Thoracic aorta (tissue), 2 donors: ENCODE measurements at places on chromosomes 2 and 18.
A peak's percentile ranks its signal among the peaks of the same experiment; 100 is the strongest.

DNA sequence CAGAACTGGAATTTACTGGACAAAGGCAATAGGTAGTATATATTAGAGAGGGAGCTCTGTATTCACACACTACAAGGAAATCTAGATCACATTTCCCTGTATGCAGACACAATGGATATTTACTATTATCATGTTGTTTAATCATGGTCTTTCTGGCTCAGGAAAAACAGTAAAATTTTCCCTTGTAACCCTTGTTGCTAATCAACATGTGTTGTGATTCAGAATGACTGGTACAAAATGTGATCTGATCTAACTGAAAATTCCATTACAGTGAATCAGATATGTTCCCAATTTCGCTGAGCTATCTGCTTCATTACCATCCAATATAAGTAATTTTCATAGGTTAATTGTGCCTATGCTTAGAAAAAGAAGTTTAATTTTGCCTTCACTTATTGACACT is 1109.7 kb downstream of the LRP1B start:
- no peak for DNase-seq

DNA sequence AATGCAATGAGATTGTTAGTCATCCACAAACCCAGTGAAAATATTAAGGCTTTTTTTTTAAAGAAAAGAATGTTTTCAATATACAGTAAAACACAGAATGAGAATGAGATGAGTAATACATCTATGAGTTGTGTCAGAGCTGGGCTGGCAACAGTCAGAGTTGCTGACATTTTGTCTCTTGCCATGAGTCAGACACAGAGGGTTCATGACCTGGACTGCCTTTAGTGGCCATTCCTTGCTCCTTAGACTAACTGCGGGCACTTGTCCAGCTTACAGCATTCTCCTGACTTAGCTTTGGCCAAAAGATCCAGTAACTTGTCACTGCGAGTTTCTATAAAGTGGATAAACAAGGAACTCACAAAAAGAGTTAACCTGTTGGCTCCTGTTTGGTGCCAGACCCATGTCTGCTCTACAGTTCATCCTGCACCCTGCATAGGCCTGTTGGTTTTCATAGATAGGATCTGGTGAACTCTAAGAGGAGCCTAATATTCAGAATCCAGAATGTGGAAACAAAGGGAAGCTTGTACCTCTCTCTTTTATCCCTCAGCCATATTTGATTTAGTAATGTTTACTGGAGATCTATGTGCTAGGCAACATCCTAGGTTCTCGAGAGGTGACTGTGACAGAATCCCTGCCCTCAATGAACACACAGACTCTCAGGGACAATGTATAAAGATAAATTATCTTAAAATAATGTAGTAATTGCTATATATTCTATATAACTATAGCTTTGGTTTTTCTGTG is 391.5 kb upstream of the VWC2L start:
- DNase-seq, result peak; percentile 52

DNA sequence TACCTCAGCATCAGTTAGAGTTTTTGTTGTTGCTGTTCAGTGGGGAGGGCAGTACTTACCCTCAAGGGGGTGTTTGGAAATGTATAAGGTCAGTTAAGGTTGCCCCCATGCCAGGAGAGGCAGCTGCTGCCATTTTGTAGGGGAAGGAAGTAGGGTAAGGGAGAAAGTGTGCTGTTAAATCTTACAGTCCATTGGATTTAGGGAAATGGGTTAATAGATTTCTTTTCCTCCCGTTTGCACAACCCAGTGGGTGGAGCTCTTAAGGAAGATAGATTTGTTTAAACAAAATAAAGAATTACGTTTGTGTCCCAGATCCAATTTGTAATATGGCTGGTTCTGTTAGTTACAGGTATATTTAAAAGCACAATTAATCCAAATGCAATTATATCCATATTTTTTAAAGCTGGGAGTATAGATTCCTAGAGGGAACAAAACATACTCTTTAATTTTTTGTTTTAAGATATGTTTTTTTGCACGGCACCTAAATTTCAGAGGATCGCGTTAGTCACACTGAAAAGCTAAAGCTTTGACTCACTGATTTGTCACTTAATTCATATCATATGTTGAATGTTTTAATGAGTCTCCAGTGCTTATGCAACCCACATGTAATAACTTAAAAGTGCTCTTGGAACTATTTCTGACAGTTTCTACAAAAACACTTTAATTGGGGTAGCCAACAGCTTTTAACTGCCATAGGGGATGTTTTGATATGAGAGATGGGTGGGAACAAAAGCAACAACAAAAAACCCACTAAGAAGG is 9.0 kb upstream of the CWC22 start:
- no peak for DNase-seq

DNA sequence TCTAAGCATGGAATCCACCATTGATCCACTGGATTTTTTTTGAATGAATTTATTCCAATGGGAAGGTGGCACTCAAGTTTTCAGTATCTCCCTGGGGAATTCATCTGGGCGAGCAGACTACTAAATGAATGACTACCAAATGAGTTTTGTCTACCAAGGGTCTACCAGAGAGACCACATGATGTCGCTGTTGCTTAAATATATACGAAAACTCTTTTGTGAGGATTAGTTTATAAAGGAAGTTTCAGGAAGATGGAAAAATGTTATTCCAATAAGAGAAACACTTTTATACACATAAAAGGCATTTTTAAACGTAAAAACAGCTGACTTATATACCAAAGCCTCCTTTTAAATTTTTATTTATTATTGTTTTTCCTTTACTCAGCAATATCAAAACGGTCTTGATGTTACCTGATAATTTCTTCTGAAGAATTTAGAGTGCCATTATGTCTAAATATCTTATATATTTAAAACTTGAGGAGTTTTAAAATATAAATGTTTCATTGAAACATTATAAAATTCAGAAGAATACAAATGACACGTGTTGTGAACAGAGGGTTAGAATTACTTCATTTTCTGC is 139.7 kb downstream of the HRH4 start:
- DNase-seq, result no peak

- DNase-seq, result no peak
Measured at GRCh38 chr18:63979409-63979920, 9.6 kb downstream of the SERPINB8 start.

GRCh38 chr2:157178874-157179273 is 78.6 kb upstream of the GALNT5 start:
- DNase-seq, result no peak

DNA sequence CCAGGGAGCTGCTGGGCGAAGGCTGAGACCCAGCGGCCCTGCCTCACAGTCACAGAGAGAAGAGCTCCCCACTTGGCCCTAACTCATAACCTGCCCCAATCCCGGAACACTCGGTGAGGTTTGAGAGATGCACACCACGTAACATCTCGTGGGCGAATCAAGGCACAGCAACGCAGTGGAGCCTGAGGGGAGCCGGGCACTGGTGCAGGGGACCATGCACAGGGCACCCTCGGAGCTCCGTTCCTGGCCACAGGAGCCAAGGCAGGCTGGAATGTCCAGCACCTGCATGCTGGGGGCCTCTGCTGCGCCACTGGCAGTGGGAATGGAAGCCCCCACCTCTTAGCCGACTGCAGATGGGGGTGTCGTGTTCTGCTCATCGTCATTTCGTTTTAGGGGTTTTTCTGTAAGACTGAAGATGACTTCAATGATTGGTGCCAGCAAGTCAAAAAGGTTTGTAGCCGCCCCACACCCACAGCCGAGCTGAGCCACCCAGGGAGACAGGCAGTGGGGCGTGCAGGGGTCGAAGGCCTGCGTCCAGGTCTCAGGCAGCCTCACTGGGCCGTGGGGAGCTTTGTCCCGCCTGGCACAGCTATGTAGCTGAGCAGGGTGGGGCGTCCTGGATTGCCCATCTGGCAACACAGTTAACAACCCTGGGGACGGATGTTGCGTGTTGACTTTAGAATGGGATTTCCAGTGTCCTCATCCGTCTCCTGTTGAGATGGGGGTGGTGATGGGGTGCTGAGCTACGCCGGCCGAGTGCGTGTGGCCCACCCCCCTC is 16.1 kb downstream of the DTYMK start:
- no peak for DNase-seq

DNA sequence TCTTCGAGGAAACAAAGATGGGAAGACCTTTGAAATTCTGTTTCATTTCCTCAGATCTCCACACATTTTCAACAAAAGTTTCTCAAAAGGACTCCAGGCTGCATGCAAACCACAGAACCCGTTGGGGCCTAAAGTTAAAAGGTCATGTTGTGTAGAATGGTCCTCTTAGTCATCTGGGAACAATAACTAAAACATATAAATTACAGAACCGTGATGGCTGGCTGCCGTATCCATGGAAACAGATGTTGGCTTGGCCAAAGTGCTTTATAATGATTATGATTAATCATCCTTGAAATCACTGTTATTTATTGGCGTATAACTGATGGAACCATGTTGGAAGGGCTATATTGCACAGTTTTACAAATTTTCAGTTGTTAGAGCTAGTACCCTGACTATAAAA is 182.8 kb upstream of the CRIM1 start:
- DNase-seq, result no peak

GRCh38 chr2:38690499-38691420 is 24.8 kb downstream of the GALM start:
- DNase-seq, result no peak

DNA sequence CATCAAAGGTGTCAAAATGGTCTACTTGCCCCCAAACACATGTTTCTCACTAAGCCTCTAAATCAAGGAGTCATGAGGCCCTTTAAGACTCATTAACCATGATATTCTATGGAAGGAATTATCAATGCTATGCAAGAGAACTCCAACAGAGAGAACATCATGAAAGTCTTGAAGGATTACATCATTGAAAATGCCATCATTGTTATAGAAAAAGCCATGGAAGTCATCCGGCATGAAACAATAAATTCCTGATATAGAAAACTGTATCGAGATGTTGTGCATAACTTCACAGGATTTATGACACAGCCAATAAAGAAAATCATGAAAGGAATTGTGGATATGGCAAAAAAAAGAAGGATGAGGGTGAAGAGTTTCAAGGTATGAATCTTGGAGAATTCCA is 1363.6 kb upstream of the CDH2 start:
- no peak for DNase-seq

DNA sequence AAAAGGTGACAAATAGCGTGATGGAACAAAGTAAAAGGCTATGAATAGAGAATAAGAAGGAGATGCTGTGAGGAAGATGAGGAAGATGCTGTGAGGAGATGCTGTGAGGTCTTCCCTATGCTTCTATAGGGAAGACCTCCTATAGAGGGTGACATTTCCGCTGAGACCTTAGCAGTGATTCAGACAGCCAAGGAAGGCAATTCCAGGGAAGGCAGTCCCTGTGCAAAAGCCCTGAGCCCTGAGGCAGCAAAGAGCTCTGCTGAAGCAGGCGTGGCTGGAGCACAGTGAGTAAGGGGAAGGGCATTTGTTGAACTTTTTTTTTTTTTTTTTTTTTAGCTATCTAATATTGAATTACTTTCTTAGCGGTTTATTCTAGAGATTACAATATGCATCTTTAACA is 142.7 kb upstream of the FOSL2 start:
- no peak for DNase-seq

GRCh38 chr2:223896833-223897311 is 48.3 kb downstream of the WDFY1 start:
- no peak for DNase-seq

DNA sequence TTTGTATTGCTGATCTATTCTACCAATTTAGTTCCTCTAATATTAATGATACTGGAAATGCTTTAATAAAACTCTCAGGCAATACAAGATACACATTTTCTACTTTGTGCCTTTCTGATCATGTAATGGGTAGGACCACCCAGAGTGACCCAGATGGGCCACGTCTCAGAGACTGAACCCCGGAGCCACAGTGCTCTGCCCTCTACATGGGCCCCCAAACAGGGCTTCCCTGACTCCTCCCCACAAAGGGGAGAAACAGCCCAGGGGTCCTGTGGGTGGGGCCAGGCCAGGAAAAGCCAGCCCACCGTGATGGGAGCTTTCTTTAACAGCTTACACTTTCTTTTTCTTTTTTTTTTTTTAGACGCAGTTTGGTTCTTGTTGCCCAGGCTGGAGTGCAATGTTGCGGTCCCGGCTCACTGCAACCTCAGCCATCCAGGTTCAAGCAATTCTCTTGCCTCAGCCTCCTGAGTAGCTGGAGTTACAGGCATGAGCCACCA is 18.4 kb downstream of the HDAC4 start:
- DNase-seq, result no peak

DNA sequence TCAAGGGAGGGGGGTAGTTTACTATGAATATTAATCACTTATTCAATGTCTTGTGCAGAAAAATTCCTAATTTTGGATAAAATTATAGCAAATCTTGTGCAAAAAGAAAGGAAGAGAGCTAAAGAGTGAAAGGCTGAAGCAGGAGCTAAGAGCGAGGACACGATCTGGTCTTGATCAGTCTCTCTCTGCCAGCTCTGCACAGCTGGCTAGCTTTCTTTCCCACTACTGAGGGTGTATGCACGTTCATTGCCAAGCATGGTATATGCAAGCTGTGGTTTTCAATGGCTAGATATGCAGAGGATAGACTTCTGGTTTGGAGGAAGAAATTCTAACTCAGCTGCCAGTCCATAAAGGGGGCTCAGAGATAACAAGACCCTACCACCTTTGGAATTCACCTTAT is 297.3 kb downstream of the CYRIA start:
- DNase-seq, result no peak

- no peak for DNase-seq
Measured at GRCh38 chr2:29420999-29421782, 306.0 kb downstream of the CLIP4 start.

DNA sequence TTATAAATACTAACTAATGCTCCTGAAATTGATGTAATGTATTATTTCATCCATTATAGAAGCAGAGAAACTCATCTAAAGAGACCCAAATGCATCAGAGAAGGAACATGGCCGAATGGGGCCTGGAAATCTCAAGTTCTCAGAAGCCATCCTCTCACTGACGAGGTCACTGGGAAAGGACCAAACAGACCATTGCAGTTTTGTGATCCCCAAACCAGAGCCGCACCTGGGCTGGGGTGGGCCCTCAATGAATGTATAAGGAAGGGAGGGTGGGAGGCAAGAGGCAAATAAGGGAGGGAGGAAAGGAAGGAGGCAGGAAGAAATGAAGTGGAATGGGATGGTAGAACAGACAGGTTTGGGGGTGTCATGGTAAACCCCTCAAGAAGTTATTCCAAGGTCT is 245.3 kb upstream of the ID2 start:
- no peak for DNase-seq

GRCh38 chr2:20427931-20428526 is 18.8 kb upstream of the RHOB start:
- no peak for DNase-seq

GRCh38 chr2:27832396-27832795 is 57.8 kb downstream of the RBKS start:
- no peak for DNase-seq

DNA sequence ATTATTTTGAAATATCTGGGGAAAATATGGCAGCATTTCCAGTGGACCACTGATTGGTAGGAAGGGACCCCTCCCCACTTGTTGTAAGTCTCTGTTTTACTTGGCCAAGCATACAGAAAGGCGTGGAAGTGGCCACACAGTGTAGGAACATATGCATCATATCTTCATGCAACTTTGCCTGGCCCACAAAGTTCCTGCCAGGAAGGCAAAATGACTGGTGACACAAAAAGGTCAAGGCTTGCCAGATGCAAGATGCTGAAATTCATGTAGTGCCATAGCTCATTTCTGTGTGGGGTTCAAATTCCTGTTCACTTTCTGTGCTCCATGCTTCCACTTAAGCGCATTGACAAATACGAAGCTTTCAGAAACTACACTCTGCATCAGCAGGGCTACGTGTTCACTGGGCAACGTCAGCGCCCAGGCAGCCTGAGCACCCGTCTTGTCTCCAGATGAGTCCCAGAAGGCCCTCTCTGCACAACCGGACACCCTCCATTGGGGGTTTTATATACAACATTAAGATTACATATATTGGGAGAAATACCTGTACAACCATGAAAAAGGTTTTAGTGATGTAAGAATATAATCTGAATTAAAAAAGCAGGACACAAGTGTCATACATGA is 3.6 kb downstream of the DYNC2LI1 start:
- no peak for DNase-seq
